ENCODE measurements at places on chromosomes 5 and 9.
A peak's percentile ranks its signal among the peaks of the same experiment; 100 is the strongest.

GRCh38 chr9:250039-250438, 35.4 kb downstream of the DOCK8 start:
- no peak for DNase-seq

DNA sequence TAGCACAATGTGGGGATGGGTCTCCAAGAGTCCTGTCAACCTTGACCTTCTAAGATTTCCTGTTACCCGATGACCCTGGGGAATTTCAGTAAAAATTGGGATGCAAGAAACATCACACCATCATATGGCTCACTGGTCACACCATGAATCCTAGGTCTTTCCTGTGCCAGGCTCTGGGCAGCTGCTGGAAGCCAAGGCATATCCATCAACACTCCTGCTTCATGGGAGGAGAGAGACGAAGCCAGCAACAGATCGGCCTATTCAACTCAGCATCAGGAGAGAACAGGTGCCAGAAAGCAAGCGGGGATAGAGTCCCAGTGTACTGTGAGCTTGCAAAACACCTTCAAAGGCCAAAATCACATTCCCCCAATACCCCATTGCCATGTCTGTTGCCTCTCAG, 6.5 kb upstream of the NEK6 start:
- DNase-seq: peak; percentile 58

GRCh38 chr9:33117306-33117705, 40.8 kb upstream of the SMU1 start:
- DNase-seq: peak; percentile 59

GRCh38 chr5:124596595-124597421, 149.6 kb downstream of the ZNF608 start:
- no peak for DNase-seq

GRCh38 chr9:130487500-130487899, 42.7 kb downstream of the ASS1 start:
- DNase-seq: no peak

DNA sequence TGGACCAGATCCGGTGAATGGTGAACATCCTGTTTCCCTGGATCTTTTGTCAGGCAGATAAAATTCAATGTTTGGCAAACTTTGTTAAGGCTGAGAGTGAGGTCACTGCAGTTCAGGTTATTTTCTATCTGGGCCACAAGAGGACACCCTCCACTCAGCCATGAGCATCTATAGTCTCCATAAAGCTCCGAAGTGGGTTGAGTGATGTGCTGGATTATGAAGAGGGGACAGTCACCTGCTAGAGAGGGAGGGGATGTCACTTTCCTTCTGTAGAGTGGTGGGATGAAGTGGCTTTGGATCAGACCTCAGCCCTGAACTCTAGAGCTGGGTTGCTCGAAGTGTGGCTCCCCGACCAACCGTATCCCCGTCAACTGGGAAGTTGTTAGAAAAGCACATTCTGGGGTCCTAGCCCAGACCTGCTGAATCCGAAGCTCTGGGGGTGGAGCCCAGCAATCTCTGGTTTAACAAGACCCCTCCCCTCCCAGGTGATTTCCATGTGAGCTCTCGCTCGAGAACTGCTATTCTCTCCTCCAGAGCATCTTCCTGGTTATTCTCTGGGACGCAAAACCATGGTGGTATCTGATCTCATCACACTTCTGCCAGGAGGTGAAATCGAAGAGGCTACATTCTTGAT, 31.8 kb upstream of the FGF1 start:
- peak; percentile 67 for DNase-seq

GRCh38 chr9:70435948-70436347, 21.5 kb upstream of the KLF9 start:
- no peak for DNase-seq

DNA sequence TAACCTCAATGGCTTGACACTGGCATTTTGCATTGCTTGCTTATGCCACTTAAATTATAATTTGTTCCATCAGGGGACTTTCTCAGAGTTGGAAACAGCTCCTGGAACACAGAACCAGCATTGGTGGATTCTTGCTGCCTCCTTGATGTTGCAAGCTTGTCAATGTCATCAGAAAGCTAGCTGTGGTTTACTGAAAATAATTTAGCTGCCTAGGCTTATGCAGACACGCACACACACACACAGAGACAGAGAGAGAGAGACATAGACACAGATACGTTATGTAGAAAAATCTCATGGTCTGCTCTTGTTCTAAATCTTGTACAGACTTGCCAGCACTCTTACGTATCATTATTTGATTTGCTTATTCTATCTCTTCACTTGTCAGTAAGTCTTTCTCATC, 78.0 kb downstream of the HMHB1 start:
- DNase-seq: no peak

DNA sequence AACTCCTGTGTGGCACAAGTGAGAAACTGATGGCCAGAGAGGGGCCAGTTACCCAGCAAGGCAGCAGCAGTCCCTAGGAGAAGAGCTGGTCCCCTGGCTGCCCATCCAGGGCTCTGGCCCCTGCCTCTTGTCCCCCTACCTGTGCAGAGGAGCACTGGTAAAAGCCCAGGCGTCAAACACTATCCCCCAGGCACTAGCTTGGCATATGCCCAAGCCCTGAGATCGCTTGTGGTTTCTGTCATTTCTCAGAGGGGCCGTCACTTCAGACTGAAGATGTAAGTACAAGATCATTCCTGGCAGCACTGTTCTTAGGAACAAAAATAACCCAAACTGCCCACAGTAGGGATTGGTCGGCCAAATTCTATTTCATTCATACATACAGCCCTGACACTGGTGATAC, 53.9 kb downstream of the COL15A1 start:
- DNase-seq: peak; percentile 59

DNA sequence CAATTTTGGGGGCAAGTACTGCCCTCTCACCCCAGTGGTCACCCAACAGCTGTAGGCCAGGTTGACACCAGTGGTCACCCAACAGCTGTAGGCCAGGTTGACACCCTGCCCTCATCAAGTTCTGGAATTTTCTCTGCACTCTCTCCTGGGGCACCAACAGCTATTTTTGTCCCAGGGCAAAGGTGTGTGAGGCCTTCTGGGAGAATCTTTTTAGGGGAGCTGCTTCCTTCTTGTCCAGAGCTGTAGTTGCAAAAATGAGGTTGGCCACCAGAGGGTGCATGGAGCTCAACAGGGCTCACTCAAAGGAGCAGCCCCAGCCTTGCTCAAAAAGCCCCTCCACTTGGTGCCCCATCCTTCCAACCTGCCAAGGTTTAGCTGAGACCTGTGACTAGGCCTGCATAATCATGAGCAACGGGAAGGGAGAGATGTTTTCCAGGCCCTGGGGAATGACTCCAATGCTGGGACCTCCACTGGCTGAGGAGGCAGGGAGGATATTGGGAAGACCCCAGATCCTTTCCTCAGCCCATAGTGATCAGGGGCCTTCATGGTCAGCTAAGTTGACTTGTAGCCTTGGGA, 10.6 kb upstream of the P4HA2 start:
- DNase-seq: peak; percentile 74

DNA sequence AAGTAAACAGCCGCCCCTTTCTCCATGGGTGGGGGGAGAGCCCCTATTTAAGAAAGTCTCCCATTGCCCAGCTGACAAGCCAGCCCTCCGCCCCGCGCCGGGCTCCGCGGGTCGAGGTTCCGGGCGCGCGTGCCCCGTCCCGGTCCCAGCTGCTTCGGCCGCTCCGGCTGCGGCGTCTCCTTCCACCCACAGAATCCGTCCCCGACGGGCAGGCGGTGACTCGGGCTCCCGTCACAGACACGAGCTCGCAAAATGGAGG, 223 bp downstream of the NR3C1 start:
- DNase-seq: no peak

GRCh38 chr5:74400067-74400466, 240.5 kb downstream of the ENC1 start:
- DNase-seq: no peak

- DNase-seq: peak; percentile 76
Observed at GRCh38 chr9:92097997-92098482, 17.2 kb downstream of the SPTLC1 start.

GRCh38 chr5:32390819-32391591, 53.5 kb downstream of the ZFR start:
- no peak for DNase-seq

DNA sequence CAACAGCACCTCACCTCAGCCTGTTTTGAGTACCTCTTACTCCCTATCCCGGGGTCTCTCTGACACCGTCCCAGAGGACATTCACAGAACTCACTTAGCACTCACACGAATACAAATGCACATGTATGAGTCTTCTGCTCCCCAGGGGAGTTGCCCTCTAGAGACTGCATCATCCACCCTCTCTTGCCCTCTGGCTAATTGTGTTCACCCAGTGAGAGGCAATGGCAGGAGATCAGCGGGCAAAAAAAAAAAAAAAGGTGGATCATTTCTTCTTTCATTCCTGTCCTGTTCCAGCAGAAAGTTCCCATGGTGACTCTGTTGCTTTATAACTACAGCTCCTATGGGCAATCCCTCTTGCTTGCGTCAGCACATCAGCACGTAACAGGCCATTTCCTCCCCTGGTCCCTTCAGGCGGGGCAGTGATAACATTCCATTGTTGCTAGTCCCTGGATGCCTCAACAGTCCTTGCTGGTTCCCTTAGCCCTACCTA, 23.5 kb upstream of the SNX2 start:
- peak; percentile 27 for DNase-seq

DNA sequence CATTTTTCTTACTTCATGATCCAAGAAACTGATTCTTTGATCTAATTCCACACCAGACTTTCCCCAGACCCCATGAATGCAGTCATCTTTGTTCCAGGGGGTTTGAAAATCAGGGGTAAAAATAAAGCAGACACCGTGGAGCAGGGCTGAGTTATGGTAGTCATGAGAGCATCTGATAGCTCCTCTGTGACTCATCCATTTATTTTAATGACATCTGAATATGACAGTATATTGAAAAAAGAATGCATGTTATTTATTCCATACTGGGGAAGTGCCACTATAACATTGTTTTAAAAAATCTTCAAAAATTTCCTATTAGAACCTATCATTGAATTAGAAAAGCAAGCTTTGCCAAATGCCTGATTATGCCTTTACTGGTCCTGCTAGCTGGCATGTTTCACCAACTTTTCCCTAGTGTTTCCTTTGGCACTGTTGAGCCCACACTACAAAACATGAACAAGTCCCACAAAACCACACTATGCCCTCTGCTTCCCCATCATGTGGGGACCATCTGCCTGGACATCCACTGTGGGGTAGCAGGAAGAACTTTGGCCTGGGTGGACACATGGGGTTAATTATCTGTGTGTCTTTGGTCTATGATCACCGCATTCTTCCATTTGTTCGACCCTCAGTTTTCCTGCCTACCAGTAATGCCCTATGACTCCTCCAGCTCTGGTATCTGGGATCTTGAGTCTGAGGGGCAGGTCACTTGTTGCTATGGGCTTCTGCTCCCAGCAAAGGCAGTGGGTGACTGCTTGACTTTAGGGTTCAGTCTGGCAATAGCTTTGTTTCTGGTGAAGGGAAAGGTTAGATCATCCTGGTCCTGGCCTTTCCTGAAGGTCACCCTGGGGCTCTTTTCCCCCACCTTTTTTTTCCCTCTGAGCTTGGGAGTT, 82.7 kb upstream of the PANK3 start:
- DNase-seq: no peak

- no peak for DNase-seq
Observed at GRCh38 chr9:82989929-82990328, 73.0 kb downstream of the RASEF start.

DNA sequence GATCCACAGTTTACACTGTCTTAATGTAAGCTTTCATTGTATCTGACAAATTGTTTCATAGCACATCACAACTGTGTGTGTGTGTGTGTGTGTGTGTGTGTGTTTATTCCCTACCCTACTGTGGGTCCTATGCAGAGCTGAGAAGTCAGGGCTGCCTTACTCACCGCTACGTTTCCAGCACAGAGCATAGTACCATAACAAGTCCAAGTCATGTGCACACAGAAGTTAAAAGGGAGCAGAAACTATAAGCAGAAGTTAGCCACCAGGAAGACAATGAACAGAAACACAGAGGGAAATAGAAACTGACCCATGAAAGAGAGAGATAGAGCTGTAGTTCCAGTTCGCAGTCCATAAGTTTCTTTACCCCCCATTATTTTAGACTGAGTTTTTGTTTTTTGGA, 38.2 kb upstream of the DMXL1 start:
- DNase-seq: no peak

DNA sequence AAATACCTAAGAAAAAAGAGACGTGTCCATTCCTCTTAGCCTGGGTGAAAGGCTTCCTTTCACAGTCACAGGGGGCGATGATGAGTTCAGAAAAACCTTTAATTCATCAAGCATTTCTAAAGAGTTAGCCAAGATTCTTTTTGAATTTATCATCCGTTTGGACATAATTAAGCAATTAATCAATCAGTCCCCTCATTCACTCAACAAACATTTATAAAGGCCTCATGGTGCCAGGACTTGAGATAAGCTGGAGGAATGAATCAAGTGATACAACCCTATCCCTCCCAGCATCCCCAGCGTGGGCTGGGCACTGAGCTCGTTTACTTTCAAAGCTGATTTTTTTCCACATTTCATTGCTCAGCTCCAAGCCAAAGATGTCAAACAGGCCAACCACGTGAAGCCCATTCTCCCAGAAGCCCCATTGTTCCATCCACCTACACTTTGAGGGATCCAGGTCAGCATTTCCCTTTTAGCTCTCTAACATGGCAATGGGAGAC, 140.5 kb downstream of the SLIT3 start:
- DNase-seq: no peak

DNA sequence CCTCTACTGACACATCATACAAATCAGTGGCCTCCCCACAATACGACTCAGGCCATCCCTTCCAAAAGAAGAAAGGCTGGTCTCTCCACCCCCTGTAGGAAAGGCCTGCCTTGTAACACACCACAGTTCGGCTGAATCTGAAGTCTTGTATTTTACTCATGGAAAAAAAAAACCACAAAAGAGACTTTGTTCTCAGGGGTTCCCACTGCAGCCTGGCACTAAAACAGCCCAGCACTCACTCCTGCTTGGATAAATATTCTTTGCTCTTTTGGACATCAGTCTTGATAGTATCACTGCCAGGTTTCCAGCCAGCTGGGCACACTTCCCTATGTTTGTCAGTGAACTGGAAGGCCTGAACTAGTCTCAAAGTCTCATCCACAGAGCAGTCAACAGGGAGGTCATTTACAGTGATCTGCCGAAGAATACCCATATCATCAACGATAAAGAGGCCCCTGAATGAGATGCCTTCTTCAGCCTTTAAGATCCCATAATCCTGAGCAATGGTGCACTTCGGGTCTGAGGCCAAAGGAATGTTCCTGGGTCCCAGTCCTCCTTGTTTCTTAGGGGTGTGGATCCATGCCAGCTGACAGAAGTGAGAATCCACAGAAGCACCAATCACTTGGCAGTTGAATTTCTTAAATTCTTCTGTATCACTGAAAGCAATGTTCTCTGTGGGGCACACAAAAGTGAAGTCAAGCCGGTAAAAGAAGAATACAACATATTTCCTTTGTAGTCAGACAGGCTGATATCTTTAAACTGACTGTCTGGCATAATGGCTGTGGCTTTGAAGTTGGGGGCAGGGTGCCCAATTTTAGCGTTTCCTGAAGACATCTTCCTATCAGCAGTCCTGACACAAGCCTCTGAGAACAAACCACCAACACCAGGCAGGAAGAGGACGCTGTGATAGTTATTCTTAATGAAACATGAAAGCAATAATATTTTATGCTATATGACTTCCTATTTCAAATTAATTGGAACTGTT, 198.1 kb downstream of the LURAP1L start:
- DNase-seq: peak; percentile 61

- DNase-seq: no peak
Observed at GRCh38 chr5:68740226-68740910, 353.4 kb upstream of the SLC30A5 start.

GRCh38 chr5:92758552-92758951, 822.5 kb downstream of the NR2F1-AS1 start:
- DNase-seq: no peak

GRCh38 chr9:93465855-93466254, 12.5 kb upstream of the FAM120AOS start:
- no peak for DNase-seq

GRCh38 chr5:127976991-127977717, 106.4 kb upstream of the SLC12A2 start:
- DNase-seq: no peak
